D341Med (cell line): ENCODE measurements at places on chromosomes 5 and 9.
A peak's percentile ranks its signal among the peaks of the same experiment; 100 is the strongest.

- DNase-seq: no peak
These were observed 151.0 kb upstream of the ADAMTS16 start for GRCh38 chr5:4989118-4989517.

DNA sequence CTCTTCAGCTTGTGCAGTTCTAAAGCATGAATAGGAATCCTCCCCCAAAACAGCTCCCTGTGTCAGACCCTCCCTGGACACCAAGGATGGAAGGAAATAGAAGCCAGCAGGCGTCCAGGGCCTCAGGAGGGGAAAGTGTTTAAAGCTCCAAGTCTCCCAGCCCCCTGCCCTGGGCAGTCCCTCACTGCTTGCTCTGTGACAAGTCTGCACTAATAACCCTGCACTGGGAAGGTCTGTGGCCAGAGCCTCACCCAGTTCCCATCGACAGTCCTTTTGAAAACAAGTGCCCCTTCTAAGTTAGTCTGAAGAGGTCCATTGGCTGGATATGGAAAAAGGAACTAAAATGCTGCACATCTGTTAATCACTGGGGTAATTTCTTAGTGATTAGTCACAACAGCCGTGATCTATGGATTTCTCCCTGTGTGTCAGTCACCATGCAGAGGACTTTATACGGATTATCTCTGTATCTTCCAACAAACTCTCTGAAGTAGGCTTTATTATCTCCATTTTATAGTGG lies 195.3 kb downstream of the FBXL7 start:
- DNase-seq: no peak

GRCh38 chr5:68898951-68899471 lies 194.8 kb upstream of the SLC30A5 start:
- DNase-seq: peak; percentile 81

- no peak for DNase-seq
These were observed 6.0 kb downstream of the RPL37 start for GRCh38 chr5:40828690-40829661.

DNA sequence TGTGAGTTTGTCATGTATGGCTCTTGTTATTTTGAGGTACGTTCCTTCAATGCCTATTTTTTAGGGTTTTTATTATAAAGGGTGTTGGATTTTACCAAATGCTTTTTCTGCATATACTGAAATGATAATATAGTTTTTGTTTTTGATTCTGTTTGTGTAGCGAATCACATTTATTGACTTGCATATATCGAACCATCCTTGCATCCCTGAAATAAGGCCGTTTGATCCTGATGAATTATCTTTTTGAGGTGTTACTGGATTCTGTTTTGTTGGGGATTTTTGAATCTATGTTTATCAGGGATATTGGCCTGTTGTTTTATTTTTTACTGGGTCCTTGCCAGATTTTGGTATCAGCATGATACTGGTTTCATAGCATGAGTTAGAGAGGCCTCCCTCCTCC lies 25.9 kb downstream of the SELENOP start:
- DNase-seq: no peak

DNA sequence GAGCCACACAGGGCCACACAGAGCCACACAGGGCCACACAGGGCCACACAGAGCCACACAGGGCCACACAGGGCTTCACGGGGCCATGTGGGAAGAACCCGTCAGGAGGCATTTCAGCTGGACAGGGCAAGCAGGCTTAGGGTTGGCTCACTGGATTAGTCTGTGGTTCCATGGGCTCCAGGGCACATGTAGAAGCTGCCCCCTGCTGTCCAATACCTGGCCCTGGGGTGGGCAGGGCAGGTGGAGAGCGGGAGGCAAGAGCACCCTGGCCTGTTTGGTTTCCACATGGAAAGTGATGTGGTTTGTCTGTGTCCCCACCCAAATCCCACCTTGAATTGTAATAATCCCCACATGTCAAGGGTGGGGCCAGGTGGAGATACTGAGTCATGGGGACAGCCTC lies 16.4 kb upstream of the LPCAT1 start:
- peak; percentile 50 for DNase-seq

- no peak for DNase-seq
These were observed 26.2 kb downstream of the TYRP1 start for GRCh38 chr9:12719431-12719830.

DNA sequence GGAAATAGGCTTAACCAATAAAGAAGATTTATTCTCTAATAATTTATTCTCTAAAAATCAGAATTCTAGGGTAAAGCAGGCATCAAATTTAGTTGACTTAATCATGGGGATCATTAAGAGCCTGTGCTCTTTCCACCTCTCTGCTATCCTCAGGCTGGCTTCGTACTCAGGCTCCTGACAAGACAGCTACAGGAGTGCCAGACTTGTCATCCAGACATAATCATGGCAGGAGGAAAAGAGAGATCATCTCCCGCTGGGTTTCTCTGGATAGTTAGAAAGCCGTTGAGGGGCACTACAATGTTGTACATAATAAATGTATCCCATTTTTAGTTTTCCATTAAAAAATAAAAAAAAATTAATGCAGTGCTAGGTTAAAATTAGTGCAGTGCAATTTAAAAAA lies 171.9 kb downstream of the SEC61B start:
- DNase-seq: no peak

- DNase-seq: no peak
These were observed 136.3 kb downstream of the CEP120 start for GRCh38 chr5:123286891-123287290.

GRCh38 chr9:129336130-129336528 lies 158.1 kb upstream of the IER5L start:
- DNase-seq: no peak

DNA sequence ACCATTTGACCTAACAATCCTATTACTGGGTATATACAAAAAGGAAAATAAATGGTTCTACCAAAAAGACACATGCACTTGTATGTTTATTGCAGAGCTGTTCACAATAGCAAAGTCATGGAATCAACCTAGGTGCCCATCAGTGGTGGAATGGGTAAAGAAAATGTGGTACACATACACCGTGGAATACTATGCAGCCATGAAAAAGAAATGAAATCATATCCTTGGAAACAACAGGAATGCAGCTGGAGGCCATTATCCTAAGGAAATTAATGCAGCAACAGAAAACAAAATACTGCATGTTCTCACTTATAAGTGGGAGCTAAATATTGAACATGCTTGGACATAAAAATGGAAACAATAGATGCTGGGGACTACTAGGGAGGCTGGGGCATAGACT lies 534.1 kb upstream of the SGCD start:
- no peak for DNase-seq

DNA sequence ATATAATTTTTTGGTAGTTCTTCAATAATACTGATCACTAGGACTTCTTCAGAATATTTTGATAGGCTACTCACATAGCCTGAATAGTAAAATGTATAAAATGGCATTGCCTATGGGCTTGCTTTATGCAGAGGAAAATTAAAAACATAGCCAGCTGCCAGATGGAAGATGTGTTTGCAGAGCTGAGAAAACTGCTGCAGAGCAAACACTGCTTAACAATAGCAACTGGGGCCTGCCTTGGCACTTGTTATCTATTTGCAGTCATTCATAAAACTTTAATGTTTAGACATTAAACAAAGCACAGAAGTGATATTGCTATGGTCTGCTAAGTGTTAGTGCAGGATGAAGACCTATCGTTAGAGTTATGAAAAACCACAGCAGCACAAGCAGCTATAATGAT lies 151.5 kb upstream of the SMC2 start:
- DNase-seq: no peak

GRCh38 chr5:74322944-74323343 lies 317.6 kb downstream of the ENC1 start:
- no peak for DNase-seq

DNA sequence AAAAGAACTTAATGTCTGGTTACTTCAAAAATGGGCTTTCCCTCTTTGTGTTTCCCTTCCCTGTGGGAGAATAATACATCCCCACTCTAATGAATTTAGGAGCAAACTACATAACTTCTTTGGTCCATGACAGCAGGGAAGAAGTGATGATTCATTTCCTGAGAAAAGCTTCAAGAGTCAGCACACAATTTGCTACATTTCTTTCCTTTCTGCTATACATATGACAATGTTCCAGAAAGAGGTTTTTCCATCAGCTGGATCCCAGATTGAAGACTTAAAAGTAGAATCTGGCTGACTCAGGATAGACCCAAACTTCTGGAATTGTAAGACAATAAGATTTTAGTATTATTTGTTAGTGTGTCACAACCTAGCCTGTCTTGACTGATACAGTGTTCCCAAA lies 126.1 kb downstream of the DRD1 start:
- no peak for DNase-seq

GRCh38 chr5:128674837-128675446 lies 136.9 kb upstream of the FBN2 start:
- peak; percentile 59 for DNase-seq

- no peak for DNase-seq
These were observed 10.8 kb downstream of the KLF4 start for GRCh38 chr9:107478805-107479204.

DNA sequence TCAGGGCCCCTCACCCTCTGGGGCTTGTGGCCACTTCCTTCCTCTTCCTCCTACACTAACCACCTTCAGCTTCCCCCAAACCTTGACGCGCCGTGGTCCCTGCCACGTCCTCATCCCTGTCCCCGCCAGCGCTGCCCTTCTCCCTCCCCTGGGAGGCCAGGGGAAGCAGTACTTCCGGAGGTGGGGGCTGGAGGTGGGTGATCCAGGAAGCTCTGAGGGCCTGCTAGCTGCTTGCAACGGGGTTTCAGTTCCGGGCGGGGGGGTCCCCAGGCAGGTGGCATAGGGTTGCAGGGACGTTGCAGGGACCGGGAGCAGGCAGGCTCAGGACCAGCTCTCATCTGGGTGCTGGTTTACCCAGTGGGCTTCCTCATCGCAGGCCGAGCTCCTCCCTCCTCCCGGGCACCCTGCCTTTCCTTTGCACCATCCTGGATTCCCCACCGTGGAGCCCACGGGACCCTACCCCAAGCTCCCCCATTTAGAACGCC lies 70.0 kb downstream of the RXRA start:
- DNase-seq: no peak

DNA sequence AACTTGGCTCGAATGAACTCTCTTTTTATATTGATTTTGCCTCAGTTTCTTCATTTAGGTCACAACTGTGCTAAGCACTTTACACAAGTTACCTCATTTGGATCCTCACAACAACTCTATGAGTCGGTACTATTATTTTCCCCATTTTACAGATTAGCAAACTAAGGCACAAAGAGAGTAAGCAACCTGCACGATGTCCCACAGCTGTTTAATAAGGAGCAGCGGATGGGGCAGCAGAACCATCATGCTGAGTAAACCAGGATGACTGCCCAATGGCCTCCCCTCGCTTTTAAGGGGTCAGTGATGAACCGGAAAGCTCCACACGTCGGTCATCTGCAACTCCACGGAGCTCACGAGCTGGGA lies 607 bp downstream of the PRELID2 start:
- DNase-seq: no peak

GRCh38 chr5:78537821-78538220 lies 110.8 kb downstream of the LHFPL2 start:
- DNase-seq: peak; percentile 73

DNA sequence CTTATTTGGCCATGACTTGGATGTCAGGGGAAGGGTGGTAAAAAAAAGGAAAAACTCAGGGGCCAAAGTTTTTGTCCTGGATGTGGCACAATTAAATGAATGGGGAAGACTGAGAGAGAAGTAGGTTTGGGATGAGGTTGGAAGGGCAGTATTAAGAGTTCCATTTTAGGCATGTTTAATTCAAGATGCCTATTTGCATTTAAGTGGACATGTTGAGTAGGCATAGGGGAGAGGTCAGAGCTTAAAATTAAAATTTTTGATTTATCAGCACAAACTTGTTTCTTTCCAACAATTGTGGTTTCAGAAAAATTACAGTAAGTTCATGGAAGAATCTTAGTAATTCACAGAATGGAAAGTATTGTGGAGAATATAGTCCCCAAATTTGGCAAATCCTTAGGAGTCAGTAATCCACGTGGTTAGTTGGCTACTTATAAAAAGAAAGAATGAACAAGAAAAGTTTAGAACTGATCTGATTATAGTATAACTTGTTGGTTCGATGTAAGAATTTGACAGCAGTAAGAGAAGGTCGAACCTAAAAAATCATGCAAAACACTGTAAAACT lies 265.9 kb downstream of the SAXO1 start:
- DNase-seq: no peak

GRCh38 chr9:105290418-105290817 lies 46.0 kb downstream of the SLC44A1 start:
- DNase-seq: no peak

DNA sequence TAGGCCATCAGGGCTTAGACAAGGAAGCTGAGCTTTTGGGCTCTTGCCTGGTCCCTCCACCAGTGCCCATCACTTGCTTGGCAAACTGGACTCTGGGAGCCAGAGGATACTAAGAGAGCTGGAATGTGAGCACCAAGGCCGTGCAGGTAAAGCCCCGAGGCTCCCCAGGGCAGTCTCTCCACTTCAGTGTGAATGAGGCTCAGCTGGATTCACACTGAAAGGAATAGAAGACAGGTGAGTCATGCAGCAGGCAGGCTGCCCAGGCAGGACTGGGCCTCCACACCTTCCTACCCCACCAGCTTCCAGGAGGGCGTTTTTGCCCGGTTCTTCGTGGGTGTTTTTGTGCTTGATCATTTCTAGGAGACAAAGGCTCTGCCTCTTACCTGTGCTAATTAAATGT lies 7.3 kb upstream of the CTSV start:
- DNase-seq: no peak

GRCh38 chr5:76525956-76526355 lies 97.2 kb downstream of the F2RL2 start:
- DNase-seq: no peak

GRCh38 chr9:3698076-3698475 lies 172.3 kb upstream of the RFX3 start:
- DNase-seq: no peak

DNA sequence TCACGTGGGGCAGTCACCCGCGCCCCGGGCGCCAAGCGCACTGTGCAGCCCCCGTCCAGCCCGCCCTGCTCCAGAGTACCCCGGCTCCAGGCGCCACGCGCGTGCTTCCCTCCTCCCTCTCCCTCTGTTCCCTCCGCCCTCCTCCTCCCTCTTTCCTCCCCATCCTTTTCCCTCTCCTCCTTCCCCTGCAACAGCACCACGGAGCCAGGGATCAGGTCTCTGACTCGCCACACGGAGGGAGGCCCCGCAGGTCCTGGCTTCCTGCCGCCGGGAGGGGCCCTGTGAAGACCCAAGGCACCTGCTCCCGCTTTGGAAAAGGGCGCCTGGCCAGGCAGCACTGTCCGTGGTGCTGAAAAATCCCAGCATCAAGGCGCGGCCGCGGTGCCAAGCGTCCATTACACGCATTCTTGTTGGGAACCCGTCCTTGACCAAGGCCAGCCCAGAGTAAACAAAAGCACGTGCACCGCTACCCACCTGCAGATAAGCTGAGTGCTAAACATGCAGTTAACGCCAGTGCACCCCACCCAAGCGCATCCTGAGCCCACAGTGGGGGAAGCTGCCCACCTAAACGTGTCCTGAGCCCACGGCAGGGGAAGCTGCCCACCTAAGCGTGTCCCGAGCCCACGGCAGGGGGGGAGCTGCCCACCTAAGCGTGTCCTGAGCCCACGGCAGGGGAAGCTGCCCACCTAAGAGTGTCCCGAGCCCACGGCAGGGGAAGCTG lies 21.7 kb downstream of the SLC6A18 start:
- no peak for DNase-seq

GRCh38 chr9:26811106-26811505 lies 81.5 kb downstream of the CAAP1 start:
- no peak for DNase-seq
